ENCODE measurements at places on chromosomes 3 and 15.

DNA sequence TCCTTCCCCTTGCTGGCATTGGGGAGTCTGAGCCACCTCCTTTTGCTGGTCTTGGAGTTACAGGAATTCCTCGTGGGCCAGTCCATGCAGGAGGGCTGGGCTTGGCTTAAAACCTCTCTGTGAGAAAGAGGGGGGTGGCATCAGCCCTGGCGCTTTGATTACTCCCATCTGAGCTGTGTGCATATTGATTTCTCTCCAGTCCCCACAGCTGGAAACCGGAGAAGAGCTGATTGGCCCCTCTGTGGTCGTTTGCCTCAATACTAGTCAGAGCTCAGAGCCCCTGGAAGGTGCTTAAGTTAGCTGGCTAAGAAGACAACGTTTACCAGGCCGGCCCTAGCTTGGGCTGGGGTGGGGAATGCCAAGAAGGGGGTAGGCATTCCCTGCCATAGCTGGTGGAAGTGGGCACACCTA, 4.0 kb upstream of the RASGRF1 start:
- DNase-seq: peak; percentile 72

- DNase-seq: no peak
Observed at GRCh38 chr3:150110097-150110496, 139.4 kb upstream of the PFN2 start.

GRCh38 chr3:97579365-97579764, 185.2 kb upstream of the ARL6 start:
- DNase-seq: no peak

DNA sequence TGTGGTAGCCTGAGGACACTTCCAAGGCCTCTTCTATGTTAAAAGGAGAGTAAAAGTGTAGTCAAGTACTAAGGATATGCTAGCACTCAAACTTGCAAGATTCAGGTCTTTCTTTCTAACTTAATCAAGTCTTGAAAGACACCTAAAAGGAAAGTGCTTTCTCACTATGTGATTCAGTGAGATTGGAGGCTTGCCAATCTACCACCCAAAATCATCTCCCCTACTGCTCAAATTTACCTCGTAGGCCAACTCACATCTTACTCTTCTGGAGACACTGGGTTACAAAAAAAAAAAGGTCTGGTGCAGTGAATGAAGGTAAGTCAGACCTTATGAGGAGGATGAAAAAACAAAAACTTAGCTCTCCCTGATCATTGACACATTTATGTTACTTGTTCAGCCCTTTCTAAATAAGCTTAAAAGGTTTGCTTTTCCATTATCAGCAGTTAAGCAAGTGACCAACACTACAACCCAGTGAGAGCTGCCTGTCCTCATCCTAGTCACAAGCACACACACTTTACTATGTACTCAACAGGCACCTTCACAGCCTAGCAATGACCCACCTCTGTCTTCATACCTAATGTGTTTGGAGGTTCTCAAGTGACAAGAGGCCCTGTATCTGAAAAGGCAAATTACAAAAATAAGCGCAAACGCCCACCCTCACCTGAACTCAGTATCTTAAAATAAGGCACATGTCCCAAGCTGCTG, 19.6 kb downstream of the SUMF1 start:
- DNase-seq: no peak

DNA sequence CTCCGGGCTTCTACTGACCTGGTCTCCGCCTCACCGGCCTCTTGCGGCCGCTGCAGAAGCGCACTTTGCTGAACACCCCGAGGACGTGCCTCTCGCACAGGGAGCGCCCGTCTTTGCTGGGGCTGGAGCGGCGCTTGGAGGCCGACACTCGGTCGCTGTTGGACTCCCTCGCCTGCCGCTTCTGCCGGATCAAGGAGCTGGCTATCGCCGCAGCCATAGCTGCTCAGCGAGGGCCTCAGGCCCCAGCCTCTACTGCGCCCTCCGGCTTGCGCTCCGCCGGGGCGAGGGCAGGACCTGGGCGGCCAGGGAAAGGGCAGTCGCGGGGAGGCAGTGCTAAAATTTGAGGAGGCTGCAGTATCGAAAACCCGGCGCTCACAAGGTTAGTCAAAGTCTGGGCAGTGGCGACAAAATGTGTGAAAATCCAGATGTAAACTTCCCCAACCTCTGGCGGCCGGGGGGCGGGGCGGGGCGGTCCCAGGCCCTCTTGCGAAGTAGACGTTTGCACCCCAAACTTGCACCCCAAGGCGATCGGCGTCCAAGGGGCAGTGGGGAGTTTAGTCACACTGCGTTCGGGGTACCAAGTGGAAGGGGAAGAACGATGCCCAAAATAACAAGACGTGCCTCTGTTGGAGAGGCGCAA, 319.2 kb downstream of the FGF12 start:
- DNase-seq: no peak

- DNase-seq: no peak
Observed at GRCh38 chr3:135243616-135244015, 448.6 kb downstream of the EPHB1 start.

- DNase-seq: no peak
Observed at GRCh38 chr15:100221471-100222348, 120.1 kb downstream of the ADAMTS17 start.

DNA sequence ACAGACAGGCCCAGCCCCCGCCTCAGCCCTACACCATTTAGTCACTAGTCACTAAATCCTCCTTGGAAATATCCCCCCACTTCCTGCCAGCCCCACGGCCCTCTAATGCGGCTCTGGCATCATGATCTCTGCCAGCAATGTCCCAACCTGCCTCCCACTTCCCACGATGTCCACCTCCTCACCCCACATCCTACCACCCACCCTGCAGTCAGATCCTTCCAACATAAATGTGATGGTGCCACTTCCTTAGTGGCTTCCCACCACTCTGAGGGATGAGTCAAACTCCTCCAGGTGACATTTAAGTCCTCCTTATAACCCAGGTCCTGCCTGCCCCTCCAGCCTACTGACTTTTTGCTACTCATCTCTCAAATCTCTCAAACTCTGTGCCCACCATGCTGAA, 167.5 kb downstream of the SHQ1 start:
- DNase-seq: no peak

DNA sequence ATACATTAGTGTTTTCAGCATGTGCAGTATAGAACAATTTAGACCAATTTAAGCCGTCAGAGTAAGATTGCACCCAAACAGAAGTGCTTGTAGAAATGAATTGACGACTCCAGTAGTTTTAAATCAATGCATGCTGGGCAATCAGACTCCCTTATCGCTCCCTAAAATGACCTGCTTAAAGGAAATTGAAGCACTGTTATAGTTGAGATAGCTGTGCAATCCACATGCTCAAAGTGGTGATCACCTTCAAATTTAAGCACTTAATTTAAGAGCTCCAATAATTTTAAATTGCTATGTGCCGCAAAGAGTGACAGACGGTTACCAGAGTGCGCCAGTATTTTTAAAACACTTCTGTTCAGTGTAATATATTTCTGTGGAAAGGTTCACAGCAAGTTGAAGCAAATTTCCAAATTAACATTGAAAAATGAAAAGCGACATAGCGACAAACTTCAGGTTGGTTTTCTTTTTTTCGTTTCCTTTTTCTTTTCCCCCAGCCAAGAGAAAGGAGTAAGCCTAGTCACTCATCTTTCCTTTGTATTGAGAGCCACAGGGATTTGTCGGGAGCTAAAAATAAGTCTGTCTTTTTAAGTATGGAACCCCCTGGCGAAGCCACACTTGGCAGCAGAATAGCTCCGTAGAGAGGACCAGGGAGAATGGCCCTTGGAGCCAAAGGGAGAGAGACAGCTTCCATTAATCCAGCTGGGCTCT, 436.4 kb upstream of the RBMS3 start:
- no peak for DNase-seq

DNA sequence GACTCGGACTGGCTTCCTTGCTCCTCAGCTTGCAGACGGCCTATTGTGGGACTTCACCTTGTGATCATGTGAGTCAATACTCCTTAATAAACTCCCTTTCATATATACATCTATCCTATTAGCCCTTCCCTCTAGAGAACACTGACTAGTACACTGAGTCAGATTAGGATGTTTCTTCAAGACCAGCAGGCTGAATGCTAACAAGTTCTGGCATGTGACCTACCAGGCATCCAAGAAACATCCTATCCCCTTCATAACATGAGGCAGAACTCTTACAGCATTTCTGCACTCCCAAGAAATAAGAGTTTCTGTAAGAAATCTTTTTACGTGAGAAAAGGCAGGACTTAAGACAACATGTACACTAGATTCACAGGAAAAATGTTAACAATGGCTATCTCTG, 9.3 kb downstream of the CFAP92 start:
- DNase-seq: no peak

DNA sequence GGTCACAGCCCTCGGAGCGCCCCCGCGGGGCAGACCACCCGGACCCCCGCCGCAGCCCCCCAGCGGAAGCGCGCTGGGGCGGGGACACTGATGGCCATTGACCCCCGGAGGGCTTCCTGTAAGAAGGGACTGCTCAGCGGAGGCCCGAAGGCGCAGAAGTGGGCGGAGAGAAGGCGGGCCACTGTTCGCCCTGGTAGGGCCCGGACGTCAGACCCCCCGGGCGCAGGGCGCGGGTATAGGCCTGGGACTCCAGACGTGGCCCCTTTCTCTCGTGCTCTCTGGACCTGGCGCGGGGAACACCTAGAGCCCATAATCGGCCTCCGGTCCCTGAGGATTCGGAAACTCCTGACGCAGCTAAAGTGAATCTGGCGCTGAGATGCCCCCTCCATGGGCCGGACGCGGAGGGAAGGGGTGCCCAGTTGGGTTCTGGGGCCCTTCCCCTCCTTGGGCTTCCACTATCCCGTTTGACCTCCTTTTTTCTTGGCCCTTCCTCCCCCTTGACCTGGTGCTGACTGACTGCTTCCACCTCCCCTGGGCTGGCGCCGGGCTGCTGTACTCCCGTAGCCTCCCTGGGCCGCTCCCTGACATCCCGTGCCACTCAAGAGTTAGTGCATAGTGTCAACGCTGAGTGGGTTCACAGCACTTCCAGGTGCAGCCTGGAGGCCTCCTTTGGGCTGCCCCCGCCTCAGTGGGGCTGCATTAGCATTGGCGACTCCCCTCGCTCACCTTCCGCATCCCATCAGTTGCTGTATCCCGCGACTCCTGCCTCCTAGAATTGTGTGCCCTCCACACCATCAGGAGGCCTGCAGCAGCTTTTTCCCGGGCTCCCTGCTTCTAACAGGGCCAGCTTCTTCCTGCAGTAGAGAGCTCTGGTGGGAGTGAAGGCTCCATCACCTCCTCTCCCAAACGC, 694 bp downstream of the ABTB1 start:
- peak; percentile 88 for DNase-seq

DNA sequence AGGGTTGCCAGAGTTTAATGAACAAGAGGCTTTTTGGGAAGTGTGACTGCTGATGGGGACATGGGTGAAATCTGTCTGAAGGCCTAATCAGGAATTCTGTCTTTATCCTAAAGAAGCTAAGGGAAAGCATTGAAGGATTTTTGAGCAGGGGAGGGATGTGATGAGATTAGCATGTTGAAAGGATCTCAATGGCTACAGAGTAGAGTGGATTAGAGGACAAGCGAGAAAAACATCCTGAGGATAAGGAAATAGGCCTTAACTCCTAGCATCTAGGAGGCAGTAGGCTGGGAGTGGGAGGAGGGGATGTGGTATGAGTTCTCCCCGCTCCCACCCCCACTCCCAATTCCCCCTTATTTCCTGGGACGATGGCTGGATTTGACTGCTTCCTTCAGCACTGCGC, 35.1 kb upstream of the SNTN start:
- no peak for DNase-seq

DNA sequence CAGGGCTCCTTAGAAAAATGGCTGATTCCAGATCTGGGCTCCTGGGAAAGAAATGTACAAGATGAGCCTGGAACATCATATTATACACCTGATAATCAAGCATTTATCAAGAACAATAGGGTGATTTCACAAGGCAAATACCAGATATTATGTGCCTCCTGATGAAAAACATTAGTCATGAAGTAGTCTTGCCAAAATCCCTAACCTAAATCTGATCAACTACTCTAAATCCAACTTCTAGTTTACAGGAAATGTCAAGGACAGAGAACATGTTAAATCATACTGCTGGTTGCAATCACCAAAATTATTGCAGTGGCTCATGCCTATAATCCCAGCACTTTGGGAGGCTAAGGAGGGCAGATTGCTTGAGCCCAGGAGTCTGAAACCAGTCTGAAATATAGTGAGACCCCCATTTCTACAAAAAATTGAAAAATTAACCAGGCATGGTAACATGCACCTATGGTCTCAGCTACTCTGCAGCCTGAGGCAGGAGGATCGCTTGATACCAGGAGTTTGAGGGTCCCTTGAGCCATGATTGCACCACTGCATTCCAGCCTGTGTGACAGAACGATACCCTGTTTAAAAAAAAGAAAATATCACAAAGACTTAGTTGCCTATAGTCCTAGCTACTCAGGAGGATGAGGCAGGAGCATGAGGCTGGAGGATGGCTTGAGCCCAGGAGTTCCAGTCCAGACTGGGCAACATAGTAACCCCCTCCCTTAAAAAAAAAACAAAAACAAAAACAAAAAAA, 34.9 kb upstream of the ATP13A3 start:
- DNase-seq: peak; percentile 15

- no peak for DNase-seq
Observed at GRCh38 chr3:149333176-149333859, at the start of gene TM4SF18. TM4SF18 (minus strand) TSS chr3:149333636; CDS start chr3:149333382, 254 bp downstream.

DNA sequence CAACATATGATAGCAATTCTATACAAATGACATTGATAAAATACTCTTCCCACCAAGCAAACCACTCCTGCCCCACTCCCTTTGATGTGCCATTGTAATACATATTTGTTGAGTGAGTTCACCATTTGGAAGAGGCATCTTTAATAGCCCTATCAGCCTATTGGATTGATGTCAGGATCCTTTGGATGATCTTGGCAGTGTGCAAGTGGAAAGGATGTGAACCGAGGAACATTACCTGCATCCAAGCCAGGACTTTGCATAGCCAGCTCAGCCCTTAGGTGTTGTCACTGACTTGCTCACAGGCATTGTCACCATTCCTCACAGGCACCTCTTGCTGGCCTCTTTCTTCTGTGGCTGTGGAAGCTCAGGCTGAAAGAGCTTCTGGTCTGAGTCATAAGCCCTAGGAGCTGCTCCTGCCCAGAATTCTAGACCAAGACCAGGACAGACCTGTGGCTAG, 16.5 kb upstream of the TIMP4 start:
- no peak for DNase-seq

DNA sequence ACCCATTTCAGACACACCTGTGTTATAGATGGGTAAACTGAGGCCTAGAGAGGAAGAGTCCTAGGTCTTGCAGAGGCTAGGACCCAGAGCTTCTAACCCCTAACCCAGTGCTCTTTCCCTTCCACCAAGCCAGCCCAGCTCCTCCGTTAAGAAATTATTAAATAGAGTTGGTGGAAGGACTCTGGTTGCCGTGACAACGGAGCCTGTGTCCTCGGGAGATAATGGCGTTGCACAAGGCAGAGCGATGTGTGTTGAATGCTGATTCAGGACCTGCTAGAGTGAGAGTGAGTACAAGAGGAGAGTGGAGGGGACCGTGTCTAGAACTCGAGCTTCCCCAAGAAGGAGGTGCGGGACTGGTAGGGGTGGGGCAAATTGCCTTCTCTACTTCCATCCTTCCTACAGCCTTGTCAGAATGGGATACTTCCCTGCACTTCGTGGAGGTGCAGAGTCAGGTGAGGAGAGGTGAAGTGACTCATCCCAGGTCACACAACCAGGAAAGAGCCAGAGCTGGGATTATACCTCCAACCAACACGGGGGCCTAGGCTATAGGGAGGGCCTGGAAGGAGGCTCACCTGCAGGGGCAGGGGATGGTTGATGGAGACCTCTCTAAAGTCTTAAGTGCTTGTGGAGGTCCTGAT, 8.6 kb downstream of the SLC6A1 start:
- no peak for DNase-seq

All from osteocyte (in vitro differentiated cells).